ENCODE measurements at places on chromosomes 5 and 9.

- no peak for DNase-seq
Observed at GRCh38 chr9:127273326-127273725, 8.8 kb downstream of the GARNL3 start.

DNA sequence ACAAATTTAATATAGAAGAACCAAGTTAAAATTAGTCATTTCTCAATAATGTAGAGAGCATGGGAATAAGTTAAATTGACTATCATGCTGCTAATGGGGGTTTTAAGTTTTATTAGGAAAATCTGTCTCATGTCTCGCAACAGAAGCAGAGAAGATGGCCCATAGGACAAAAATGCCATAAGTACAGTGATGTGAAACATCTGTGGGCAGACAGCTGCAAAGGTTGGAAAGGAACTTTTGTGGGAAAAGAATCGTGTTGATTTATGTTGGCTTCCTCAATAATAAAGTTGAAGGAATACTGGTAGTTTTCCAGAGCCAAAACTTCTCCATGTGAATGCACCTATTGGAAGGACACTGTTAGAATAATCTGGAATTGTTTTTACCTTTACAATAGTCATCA is 44.8 kb downstream of the VCAN start:
- no peak for DNase-seq

GRCh38 chr5:1914471-1914870 is 31.7 kb upstream of the IRX4 start:
- no peak for DNase-seq

DNA sequence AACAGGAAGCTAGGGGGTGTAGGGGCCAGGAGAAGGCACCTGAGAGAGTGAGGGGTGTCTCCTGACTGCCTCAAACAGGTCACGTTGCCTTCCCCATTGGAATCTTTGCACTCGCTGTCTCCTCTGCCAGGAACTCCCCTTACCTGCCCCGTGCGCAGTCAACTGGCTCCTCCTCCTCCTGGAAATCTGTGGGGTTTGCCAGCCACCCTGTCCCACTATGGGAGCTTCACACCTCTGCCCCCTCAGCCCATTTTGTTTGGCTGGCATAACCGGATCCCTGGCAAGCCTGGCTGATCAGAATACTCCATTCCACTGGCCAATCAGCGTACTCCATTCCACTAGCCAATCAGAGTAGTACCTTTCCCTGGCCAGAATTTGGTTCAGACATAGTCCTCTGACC is 10.4 kb upstream of the SLC34A1 start:
- no peak for DNase-seq

DNA sequence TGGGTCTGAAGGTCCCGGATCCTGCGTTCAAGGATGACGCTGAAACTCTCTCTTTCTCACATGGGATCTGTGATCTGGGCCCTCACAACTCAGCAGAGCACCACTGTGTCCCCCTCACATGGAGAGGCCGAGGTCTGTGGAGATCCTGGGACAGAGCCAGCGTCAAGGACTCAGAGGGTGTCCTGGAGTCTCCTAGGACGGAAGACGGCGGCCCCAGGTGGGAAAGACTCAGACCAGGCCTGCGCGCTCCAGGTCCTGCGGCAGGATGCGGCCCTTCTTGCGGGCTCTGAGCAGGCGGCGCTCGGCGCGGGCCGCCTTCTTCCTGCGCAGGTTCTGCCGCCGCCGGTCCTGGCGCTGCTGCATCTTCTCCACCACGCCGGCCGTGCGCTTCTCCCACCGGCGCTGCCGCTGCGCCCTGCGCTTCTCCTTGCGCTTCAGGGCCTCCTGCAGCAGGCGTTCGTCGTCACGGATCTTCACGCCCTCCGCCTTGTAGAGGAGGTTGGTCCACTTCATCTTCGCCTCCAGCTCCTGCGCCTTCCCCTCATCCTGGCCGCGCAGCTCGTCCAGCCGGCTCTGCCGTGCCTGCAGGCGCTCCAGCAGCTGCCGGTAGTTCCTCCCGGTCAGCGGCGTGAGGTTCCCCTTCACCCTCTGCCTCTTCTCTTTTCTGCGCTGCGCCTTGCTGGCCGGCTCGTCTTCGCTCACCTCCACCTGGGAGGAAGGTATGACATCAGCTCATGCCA is 4.2 kb downstream of the SURF6 start:
- no peak for DNase-seq

DNA sequence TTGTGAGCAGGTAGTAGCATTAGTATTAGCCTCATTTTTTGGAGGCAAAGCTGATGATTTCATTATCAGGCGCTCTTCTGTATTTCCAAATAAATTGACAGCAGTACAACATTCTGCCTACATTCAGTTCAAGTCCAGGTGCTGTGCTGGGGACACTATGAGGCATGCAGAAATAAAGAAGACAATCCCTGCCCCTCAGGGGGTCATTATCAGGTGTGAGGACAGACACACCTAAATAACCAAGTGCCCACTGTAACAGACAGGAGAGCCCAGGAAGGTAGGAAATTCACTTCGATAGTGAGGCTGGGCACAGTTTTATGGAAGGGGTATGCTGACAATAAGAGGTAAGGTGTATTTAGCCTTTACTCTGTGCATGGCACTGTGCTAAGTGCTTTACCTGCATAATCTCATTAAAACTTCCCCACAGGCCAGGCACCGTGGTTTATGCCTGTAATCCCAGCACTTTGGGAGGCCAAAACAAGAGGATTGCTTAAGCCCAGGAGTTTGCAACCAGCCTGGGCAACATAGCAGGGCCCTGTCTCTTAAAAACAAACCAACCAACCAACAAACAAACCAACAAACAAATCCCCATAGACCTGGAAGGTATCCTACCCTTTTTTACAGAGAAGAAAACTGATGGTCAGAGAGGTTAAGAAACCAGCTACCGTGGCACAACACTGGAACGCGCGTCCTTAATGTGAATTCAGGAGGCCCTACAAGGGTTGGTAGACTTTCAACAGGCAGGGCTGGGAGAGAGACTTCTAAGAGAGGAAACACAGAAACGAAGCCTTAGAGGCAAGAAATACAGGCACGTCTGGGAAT is 17.5 kb upstream of the GPX3 start:
- no peak for DNase-seq

DNA sequence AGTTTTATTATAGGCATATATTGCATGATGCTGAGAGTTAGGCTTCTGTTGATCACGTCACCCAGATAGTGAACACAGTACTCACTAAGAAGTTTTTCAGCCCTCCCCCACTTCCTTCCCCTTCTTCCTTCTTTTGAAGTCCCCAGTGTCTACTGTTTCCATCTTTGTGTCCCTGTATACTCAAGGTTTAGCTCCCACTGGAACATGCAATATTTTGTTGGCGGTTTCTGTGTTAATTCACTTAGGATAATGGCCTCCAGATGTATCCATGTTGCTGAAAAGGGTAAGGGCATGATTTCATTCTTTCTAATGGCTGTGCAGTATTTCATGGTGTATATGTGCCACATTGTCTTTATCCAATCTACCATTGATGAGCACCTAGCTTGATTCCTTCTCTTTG is 764.3 kb downstream of the MTRR start:
- DNase-seq = no peak

DNA sequence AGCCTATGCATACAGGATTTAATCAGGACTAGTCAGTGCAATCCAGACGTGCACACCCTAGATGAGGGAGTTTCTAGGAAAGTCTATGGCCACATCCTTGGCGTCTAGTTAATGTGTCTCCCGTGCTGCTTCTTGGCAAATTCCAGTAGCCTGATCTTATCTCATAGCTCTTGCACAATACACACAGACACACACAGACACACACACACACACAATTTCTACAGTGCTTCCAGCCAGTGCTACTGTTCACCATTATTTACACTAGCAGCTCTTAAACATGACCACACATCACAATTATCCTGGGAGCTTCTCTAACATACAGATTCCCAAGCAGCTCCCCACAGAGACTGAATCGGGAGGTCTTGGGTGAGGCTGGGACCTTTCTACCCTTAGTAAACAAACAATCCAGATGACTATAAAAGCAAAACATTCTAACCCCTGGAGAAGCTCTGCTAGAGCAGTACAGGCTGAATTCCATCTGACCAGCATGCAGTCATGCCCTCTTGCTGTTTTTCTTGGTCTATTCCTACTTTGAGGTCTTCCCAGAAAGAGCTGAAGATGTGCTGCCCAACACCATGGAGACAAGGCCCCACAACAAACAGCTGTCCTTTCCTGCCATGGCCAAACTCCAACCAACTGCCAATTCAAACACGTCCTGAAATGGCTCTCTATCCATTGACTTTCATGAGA is 236.6 kb downstream of the DEPDC1B start:
- DNase-seq = no peak

DNA sequence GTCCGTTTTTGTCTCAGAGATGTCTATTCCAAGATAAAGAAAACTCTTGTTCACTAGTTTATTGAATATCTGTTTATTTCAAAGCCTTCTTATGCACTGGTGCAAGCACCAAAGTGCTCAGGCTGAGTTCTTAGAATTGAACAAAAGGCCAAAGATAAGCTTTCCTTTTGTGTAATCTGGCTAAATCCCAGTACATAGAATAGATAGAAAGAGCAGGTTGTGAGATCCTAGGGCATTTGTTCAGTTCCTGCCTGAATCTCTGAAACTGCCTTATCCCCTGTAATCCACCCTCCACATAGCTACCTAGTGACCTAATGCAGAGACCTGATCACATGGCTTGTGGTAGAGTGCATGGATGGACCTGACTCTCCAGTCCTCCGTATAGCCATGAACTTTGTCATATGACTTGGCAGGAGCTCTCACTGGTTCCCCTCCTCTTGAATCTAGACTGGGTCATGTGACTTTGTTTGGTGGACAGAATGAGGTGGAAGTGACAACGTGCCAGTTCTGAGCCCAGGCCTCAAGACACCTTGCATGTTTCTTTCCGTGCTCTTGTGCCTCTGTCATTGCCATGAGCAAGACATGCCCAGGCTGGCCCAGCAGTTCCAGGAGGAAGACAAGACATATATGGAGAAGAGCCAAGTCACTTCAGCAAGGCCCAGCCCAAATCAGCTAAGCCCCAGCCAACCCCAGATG is 139.3 kb upstream of the SHB start:
- no peak for DNase-seq

- DNase-seq = no peak
Observed at GRCh38 chr9:99966716-99967115, 60.3 kb downstream of the STX17 start.

- no peak for DNase-seq
Observed at GRCh38 chr5:170117736-170118135, 12.0 kb downstream of the FOXI1 start.

- DNase-seq = no peak
Observed at GRCh38 chr5:124131466-124131865, 615.0 kb downstream of the ZNF608 start.

DNA sequence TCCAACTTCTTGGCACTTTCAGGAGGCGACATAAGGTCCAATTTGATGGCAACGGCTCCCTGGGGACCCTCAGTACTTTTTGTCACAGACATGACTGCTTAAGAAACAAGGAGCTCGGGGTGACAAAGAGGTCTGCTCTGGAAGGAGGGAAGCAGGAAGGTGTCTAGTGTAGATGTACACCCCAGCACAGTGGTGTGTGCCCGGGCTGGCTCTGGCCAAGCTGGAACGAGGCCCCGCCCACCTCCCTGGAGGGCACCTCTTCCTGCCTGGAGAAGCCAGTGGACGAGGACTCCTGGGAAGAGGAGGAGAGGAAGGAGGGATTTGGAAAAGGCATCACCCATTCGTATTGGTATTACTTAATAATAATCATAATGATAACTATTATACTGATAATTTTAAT is at the start of gene SLC36A2:
SLC36A2 (minus strand) TSS at position 191 of the 400 bp plus-strand sequence; CDS start at position 92, 99 bp downstream.
- DNase-seq = no peak

DNA sequence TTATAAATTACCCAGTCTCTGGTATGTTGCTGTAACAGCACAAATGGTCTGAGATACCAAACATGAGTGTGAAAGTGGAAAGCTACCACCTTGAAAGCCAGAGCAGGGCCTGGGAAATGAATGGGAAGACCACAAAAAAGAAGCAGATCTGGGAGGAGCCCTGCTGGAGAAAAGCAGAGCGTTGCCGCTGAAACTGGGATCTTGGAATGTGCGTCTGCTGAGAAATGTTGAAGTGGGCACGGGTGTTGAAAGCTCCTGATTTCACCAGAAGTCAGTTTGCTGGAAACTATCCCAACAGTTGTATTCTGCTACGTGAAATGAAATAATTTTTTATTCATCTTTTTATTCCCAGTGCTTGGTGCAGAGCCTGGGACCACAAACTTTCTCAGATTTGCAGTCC is 40.0 kb downstream of the NUDT12 start:
- DNase-seq = no peak

GRCh38 chr5:139389701-139390638 is at the start of gene MZB1:
Gene MZB1 (minus strand): TSS chr5:139389913. CDS start chr5:139389856, 57 bp downstream.
- DNase-seq = no peak

DNA sequence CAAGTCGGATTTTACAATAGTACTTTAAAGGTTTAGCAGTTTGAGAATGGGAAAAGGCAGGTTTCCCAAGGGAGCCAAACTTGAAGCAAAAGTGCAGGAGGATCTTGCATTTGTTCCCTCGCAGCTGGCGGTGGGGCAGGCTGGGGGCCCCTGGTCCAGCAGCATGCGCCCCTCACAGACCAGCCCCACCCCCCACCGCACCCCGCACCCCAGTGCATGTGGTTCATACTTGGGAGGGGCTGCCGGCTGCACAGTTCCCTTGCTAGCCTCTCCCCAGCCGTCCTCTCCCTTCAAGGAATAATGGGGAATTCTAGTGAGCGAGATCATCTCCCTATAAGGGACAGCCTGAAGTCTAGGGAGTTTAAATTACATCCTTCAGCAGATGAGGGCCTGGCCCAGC is 273.1 kb upstream of the IRX2 start:
- DNase-seq = no peak

DNA sequence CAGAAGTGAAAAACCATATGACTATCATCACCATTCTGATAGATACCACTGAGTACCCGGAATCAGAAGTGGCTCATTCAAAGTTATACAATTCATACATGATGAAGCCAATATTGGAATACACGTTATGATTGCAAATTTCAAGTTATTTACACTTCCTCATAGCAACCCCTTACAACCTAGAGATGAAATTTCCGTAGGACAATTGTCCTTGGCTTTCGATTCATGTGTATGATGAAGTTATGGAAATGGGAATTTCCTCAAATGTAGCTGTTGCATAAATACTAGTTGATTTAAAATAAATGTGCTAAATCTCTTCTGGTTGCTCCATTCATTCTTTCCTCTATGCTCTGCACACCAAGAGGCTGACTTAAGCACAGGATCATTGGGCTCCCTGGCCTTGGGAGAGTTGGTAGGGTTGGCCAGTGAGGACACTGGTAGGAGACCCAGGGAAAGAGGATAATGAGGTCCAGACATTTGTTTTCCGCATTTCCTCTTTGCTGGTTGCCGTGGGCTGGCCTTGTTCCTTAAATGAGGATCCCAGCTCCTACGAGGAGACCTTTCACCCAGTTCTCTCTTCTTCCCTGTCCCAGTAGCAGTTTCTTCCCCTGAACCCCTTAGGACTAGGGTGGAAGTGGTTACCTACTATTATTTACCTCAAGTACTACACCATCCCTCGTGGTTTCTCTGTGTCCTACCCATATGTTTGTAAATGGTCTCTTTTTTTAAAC is 90.3 kb downstream of the ZNF474 start:
- no peak for DNase-seq

DNA sequence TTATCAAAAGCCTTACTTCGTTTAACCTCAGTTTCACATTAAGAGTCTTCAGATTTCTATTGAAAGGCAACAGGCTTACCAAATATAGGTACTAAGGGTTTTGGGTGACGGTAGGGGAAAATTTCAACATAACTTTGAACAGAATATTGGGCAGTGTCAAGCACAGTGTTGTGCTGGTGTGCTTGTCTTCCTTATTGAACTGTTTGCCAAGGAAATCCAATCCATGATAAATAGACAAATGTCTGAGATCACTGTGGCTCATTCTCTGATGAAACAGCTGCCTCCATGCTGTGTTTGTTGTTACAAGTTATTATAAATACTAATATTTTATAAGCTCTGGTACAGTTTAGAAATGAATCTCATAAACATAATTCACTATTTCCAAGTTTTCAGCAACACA is 730.1 kb downstream of the NR2F1-AS1 start:
- no peak for DNase-seq

GRCh38 chr5:164230341-164230740 is 724.9 kb downstream of the MAT2B start:
- DNase-seq = no peak

All from NCI-H1092 (cell line).